ENCODE measurements at places on chromosomes 6 and 20.
A peak's percentile ranks its signal among the peaks of the same experiment; 100 is the strongest.

DNA sequence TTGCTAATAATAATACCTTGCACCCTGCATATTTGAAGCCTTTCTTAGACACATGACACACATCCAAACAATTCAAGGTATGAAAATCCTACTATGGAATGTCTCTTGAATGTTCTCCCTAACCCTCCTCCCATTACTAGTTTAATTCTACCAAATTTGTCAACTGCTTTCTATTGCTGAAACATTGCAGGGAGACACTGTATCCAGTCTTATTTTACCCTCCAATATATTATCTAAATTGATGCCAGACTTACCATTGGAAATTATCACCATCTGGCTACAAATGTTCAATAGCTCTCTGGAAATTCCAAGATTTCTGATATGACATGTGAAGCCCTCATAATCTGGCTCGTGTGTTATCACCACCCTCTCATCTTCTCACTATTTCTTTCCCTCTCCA lies 1027.3 kb upstream of the CITED2 start:
- DNase-seq, result no peak

DNA sequence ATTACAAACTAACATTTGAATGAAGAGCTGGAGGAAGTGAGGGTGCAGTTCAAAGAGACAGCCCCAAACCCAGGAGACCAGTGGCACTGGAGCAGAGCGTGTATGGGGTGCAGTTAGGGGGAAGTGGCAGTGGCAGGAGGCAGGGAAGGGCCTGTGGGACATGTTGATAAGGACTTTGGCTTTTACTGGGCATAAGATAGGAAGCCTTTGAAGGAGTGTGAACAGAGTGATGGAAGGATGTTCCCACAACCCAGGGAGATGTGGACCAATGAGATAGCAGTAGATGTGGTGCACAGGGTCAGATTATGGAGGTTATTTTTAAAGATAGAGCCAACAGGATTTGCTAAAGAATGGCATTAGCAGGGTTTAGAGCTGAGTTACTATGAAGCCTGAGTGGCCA lies 56.4 kb downstream of the AIG1 start:
- peak; percentile 83 for DNase-seq

DNA sequence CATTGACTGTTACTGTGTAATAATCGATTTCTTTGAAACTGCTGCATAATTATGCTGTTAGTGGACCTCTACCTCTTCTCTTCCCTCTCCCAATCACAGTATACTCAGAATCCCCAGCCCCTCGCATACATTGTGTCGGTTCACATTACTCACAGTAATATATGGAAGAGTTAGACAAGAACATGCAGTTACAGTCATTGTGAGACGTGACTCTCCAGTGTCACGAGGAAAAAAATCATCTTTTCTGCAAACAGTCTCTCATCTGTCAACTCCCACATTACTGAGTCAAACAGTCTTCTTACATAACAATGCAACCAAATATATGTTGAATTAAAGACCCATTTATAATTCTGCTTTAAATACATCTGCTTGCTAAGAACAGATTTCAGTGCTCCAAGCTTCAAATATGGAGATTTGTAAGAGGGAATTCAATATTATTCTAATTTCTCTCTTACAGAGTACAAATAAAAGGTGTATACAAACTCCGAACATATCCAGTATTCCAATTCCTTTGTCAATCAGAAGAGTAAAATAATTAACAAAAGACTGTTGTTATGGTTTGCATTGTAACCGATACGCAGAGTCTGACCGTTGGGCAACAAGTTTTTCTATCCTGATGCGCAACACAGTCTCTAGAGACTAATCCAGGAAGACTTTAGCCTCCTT lies 113.3 kb downstream of the TMEM242 start:
- DNase-seq, result no peak

DNA sequence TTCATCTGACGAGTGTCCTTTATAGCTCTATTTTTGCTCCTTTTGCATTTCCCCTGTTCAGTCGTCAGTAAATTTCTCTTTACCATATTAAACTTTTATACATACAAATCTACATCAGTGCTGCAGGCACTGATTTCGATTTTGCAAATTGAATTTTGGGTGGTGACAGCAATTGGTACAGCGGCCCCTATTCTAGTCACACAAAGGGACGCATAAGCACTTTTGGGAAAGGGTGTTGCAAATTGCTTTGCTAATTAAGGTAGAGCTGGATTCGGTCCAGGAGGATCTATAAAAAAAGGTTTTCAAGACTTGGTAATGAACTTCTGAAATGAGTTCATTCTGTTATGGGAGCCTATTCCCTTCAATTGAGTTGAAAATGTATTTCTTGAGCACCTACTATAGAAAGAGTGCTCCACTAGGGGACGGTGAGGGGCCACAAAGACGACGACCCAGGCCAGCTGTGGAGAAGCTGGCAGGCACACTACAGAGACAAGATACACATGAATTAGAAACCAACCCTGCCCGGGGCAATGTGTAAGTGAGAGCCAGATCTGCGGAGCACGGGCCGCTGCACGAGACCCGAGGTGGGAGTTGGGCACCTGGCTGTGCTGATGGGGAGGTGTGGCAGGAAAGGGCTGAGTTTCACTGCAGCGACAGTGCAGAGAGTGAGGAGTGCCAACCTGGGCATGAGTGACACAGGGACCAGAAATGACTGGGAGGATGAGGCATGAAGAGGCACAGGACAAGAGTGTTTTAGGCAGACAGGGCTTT lies 5.4 kb downstream of the UQCC2 start:
- DNase-seq, result no peak

GRCh38 chr6:47654255-47654654 lies 44.1 kb upstream of the ADGRF4 start:
- DNase-seq, result no peak

DNA sequence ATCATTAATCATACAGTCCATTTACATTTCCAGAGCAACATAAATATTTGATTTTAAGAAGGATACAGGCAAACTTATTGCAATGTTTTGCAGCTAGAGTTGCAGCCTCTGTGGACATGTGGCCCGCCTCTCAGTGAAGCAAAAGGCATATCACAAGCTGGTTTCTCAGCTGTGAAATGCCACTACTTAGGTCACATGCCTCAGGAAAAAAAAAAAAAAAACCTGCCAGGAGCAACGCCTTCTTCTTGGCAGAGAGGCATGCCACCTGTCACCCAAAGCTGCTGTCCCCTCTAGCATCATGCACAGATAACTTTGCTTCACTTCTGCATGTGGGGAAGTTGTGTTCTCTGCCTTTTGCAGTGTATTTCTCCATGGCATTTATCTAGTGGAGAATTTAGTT lies 18.5 kb downstream of the GRM1 start:
- no peak for DNase-seq

GRCh38 chr6:145841668-145842067 lies 27.1 kb upstream of the FBXO30 start:
- DNase-seq, result no peak

GRCh38 chr6:29685718-29686326 lies 4.9 kb upstream of the ZFP57 start:
- DNase-seq, result no peak

DNA sequence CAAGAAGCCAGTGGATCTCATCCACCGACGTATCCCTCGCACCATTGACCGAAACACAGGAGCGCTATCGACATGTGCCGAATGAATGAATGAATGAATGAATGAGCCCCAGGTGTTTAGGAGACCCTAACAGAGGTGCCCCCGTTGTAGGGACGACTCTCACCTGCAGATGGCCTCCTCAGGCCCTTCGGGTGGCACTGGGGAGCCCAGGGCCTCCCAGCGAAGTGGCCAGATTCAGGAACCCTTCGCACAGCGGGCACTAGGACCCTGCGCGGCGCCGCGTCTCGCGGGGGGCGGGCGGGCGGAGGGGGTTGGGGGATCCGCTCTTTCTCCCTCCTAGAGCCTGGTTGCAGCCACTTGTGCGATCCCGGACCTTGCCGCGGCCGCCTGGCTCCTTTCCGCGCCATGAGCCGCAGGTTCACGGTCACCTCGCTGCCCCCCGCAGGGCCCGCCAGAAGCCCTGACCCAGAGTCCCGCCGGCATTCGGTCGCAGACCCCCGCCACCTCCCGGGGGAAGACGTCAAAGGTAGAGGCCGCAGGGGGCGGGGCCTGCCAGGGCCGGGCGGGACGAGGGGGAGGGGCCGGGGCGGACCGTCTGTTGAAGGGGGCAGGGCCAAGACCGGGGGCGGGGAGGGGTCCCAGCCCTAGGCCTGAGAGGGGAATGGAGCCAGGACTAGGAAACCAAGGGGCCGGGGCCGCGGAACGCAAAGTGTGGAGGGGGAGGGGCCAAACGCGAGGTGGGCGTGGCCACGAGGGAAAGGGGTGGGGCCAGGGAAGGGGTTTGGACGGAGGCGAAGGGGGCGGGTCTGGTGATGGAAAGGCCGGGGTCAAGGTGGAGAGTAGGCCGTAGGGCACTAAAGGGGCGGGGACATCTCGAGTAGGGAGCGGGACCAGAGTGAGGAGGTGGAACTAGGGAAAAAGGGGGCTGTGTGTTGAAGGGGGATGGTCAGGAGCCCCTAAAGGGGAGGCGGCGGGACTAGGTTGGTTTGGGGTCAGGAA lies 7.4 kb upstream of the SLC12A5 start:
- DNase-seq, result no peak

- DNase-seq, result no peak
These were observed 17.0 kb downstream of the RAB32 start for GRCh38 chr6:146560607-146561006.

DNA sequence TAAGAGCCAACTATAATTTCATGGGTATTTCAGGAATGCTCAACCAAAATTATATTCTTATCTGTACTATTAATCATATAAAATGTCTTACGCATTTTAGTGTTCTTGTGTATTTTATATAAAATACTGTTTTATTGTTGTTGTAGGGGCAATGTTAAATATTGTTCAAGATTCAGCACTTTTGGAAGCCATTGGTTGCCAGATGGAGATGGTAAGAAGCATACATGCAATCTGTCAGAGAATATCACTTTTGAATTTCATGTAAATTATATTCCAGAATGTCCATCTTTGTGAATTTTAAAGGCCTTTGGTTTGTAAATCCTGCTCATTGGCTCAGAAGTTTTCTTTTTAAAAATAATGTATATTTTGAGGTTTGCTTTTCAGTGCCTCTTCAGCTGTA lies 50.0 kb upstream of the ADIG start:
- DNase-seq, result no peak
